Thoracic aorta (tissue), 2 donors: ENCODE measurements at places on chromosomes 16 and 17.

DNA sequence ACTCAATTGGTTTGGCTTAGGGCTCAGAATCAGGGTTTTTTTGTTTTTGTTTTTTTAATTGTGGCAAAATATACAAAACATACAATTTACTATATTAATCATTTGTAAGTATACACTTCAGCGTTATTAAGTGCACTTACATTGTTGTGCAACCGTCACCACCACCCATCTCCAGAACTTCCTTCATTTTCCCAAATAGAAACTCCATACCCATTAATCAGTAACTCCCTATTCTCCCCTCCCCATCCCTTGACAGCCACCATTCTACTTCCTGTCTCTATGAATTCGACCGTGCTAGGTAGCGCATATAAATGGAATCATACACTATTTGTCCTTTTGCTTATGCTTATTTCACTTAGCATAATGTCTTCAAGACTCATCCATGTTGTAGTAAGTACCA lies 45.2 kb upstream of the DHX40 start:
- DNase-seq: no peak

GRCh38 chr16:31301708-31302400 lies 42.1 kb downstream of the ITGAM start:
- DNase-seq: no peak

- DNase-seq: no peak
Measured at GRCh38 chr17:53525590-53525989, 297.1 kb upstream of the KIF2B start.

DNA sequence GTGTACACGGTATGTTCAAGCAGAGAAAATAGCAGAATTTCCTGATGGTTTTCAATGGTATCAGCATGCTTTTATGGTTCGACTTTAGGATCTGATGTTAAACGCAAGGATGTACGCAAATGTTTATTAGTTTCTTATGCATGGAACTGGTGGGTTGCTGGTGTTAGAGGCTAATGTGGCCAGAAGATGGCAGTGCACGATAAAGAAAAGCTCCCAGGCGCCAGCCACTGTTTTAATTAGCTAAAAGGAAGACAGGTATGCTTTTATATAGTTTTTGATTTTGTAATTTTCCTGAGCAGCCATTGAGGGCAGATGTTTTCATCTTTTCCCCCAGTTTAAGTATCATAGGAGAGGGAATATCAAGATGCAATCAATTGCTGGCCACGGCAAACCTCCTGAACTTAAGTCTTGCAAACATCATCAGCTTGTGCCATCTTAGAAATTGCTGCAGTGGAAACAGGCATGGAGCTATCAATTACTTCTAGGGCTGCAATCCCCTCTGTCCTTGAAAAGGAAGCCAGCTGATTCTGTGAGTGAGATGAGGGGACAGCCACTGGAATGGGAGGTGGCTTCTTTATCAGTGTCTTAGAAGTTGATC lies 648.5 kb upstream of the RBFOX1 start:
- no peak for DNase-seq

- no peak for DNase-seq
Measured at GRCh38 chr16:17013038-17013437, 457.7 kb downstream of the XYLT1 start.

DNA sequence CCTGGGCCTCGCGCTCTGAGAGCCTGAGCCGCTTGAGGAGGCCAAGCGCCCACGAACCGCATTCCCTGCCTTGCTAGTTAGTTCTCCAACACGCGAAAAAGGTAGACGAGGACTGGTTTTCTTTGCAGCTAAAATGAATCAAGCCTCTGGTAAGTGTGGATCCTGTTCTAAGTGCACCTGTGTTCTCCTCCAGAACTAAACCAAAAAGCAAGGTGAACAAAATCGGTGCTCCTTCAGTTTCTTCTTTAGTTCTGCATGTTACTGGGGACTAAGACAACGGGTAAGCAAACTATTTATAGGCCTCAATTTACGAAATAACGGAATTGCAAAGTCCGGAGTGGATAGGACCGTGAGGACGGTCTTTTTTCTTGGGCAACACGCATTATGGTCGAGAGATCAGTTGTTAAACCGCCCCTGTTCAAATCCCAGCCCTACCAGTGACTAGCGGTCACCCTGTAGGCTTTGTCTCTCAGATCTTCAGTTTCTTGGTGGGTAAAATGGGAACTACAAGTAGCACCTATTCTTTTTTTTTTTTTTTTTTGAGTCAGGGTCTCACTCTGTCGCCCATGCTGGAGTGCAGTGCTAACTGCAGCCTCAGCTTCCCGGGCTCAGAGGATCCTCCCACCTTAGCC lies 993 bp upstream of the ANKRD11 start:
- no peak for DNase-seq

GRCh38 chr17:73798111-73798748 lies 154.0 kb upstream of the SDK2 start:
- peak; percentile 24 for DNase-seq

- no peak for DNase-seq
Measured at GRCh38 chr16:305916-306626, 23.1 kb downstream of the PDIA2 start.

GRCh38 chr17:31357839-31358394 lies 33.6 kb upstream of the RAB11FIP4 start:
- DNase-seq: no peak

DNA sequence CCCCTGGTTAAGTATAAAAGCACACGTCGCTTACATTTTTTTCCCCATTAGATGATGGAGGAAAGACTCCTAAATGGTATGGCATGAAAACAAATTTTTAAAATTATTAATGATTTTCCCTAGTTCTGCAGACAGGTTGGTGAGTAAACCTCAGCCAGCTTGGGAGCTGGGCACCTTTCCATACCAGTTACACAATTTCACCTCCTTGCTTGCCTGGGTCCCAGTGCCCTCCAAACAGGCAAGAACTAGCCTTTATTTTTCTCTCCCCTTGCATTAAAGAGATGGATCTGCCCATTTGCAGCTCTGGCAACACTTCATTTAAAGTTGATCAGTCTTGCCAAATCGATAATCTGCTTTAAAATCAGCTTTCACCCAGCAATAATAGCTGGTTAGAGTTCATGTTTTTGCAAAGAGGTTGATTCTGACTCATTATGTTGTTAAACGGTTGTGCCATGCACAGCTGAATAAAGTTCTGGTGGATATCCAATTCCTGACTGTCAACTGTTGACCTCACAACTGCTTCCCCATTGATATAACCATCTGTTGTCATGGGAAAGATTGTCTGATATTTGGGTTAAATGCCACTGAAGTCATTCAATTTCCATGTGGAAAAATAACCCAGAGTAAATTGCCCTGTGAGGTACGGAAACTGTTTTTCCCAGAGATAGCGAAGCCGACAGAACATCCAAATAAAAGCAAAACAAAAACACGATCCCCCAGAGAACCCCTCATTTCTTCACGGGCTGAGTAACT lies 1.3 kb downstream of the C17orf58 start:
- no peak for DNase-seq

DNA sequence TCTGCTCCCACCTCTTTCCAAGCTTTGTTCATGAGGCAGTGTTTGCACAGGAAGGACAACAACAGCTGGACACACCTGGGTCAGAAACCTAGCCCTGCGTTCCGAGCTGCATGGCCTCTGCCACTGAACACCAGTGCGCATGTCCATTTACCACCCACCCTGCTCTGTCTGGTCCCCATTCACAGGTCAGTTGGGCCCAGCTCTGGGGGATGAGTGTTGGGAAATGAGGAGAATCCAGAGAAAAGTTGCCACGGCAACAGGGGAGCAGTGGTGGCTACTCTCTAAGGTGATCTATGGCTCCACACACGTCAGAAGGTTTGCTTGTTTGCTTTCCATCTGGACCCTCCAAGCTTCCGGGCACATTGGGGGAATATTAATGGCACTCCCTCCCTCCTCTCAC lies 70.4 kb upstream of the ASIC2 start:
- no peak for DNase-seq

DNA sequence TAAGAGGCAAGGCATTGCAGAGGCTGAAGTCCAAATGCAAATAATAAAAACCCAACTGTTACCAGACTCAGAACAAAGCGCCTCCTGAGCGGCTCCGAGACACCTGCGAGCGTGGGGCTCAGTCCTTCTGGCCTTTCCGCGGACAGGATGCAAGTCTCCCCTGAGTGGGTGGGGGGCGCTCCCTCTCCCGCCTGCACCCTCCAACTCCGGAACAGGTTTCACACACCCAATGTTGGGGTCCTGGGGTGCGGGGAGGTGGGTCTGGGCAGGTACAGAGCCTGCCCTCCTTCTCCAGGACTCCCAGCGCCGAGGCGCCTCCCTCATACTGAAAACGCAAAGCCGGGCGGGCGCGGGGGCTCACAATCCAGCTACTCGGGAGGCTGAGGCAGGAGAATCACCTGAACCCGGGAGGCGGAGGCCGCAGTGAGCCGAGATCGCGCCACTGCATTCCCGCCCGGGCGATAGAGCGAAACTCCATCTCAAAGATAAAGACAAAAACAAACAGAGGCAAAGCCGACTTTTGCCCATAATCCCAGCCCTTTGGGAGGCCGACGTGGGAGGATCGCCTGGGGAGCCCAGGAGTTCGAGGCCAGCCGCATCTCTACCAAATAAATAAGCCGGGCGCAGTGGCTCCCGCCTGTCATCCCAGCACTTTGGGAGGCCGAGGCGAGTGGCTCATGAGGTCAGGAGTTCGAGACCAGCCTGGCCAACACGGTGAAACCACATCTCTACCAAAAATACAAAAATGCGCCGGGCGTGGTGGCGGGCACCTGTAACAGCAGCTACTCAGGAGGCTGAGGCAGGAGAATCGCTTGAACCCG lies 893 bp downstream of the GINS2 start:
- DNase-seq: no peak

DNA sequence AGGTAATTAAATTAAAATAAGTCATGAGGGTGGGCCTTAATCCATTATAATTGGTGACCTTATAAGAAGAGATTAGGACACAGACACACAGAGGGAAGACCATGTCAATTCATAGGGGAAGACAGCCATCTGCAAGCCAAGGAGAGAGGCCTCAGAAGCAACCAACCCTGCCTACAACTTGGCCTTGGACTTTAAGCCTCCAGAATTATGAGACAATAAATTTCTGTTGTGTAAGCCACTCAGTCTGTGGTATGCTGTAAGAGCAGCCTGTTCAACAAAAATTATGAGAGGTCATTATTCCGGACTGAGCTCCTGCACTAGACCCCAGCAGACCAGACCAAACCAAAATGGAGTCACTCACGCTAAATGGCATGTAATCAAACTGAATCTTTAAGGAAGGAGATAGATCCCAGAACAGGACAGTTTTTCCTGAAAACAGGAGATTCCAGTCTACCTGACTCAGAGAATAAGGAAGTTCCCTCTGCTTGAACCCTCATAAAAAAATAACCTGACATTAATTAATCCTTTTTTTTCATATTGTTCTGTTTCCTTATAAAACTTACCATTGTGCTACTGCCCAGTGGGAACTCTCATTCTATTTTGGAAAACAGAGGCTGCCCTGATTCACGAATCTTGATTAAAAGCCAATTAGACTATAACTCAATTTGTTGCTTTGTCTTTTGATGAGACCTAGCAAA lies 74.3 kb downstream of the DNAH3 start:
- DNase-seq: no peak

- no peak for DNase-seq
Measured at GRCh38 chr16:86133377-86133776, 234.4 kb downstream of the IRF8 start.

DNA sequence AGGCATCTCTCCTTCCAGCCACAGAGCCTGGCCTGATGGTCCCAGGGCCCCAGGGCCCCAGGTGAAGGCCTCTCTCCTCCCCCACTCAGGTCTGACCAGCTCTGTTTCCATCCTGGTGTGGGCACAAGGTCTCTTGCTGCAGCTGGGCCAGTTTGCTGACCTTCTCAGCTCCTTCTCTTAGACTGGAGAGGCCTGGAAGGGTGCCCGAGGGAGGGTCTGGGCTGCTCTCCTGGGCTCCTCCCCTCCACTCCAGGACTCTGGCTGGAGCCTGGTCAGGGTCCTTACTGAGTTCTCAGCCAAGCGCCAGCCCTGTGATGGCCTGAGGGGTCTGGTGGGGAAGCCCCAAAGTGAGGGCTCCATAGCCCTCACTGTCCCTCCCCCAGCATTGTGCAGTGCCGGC lies 12.4 kb downstream of the SOCS3 start:
- DNase-seq: no peak

GRCh38 chr17:49964303-49964768 lies 4.7 kb upstream of the DLX4 start:
- DNase-seq: no peak

DNA sequence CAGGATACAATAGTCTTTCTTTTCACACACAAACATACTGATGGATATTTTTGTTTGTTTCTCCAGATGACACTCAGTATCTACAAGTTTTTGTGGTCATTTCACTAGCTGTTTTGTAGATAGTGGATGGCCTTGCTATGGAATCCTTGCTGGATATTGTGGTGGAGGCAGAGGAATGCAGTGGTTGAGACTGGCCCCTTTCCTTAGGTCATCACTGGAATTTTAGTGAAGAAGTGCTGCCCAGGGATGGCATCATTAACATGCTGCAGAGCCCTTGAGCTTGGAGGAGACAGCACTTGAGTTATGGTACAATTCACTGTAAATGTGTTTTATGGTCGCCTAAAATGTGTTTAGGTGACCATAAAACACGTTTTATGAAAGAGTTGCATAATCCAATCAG lies 455.9 kb upstream of the HSBP1 start:
- no peak for DNase-seq

DNA sequence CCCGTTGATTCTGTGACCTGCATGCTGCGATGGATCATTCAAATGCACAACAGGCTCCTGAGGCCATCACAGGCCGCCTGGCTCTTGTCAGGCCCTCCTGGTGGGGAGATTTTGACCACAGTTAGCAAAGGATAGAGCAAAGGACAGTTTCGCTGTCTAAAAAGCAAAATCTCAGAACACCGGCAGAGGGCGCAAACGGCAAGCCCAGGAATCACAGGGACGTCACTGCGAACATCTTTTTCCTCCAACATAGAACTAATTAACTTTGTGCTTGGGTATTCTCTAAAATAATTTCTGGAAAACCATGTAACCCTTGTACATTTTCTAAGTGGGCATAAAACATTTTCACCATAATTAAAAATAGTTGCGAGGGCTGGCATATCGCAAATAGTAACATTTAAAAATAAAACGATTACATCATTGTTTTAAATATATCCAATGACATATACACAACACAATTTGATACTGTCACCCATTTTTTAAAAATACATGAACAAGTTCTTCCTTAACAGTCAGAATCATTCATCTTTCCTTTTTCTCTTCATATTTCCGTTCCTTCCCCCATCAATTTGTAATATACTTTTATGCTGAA lies 19.7 kb upstream of the SLC47A1 start:
- no peak for DNase-seq
